ENCODE measurements at places on chromosomes 7 and 10. TPM values are rescaled to one million over a fixed set of nuclear protein-coding genes. Genes with fewer than 3 reads are reported as not detected.

PLAC9 gene
- not detected for total RNA-seq

PON1 gene
- not detected for total RNA-seq

ATOH7 gene
- total RNA-seq = under 0.01 TPM

FAM131B gene
- 1.4 TPM for total RNA-seq

HOXA11 gene
- not detected for total RNA-seq

TMEM196 gene
- not detected for total RNA-seq

APBB1IP gene
- total RNA-seq = 2.4 TPM
